ENCODE measurements at places on chromosomes 4 and X.

- no peak for ATAC-seq
Measured at GRCh38 chrX:132615391-132616131, 126.7 kb upstream of the MBNL3 start.

- ATAC-seq: no peak
Measured at GRCh38 chr4:74654230-74654681, 140.1 kb downstream of the BTC start.

DNA sequence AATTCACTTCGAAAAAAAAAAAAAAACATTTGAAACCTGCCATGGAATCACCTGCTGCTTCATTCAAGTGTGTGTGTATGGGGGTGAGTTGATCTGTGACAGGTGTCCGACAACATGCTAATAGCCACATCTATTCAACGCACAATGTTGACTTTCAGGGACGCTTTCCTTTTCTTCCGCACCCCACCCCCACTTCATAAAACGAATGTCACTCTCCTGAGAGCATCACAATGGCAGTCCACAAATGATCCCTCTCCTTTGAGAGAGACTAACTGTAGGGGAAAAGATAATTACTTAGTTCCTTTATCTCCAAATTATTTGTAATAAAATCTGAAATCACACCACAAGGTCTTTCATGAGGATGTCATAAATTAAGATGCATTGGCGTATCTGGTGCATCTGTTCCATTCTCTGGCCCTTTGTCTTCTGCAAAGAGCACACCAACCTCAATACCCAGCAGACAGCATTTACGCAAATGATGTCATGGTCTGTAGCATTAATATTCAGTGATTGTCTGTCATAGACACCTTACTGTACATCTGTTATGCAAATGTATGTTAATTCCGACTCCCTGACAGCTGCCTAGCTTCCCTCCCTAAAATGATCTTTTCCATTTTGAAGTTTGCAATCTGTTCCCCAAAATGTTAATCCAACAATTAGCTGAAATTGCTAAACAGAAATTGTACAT is 640.0 kb upstream of the BOD1L1 start:
- no peak for ATAC-seq

GRCh38 chr4:177718514-177718913 is 276.3 kb upstream of the AGA start:
- ATAC-seq: no peak

- ATAC-seq: no peak
Measured at GRCh38 chr4:165489786-165490185, 111.0 kb downstream of the CPE start.

GRCh38 chr4:107801766-107802211 is 22.9 kb upstream of the SGMS2 start:
- ATAC-seq: no peak

GRCh38 chr4:143381189-143382118 is 44.8 kb downstream of the GAB1 start:
- no peak for ATAC-seq

DNA sequence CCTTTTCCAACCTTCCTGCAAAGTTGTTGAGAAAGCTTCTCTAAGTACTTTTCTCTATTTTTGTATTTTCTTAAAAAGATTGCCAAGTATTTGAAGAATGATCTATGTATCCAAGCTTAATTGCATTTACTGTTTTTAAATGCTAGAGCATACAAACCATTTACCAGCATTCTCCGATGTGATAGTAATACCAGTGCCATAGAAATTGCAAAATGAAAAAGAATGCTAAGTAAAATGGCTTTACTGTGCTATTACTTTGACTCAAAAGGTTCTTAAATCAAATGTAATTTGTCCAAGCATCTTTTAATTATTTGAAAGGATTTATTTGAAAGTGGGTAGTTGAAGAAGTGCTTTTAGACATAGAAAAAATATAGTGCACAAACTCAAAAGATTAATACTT is 1183.2 kb downstream of the RAPGEF2 start:
- no peak for ATAC-seq

- ATAC-seq: no peak
Measured at GRCh38 chrX:13153796-13154195, 109.4 kb upstream of the FAM9C start.

DNA sequence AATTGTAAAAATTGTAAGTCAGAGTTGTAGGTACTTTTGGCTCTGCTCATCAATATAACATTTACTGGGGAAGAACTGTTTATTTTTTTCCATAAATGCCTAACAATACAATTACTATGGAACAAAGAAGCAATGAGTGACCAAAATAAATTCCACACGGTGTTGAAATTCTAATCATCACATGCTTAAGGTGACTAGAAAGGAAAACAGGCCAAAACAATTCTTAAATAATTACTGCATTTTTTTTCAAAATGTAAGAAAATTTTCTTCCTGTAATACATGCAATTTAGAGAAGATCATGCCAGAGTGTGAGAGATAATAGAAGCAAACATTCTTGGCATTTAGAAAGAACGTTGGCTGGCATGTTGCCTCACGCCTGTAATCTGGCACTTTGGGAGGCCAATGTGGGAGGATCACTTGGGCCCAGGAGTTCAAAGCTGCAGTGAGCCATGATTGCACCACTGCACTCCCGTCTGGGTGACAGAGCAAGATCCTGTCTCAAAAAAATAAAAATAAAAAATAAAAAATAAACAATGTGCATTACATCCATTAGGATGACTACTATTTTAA is 22.5 kb downstream of the C4orf46 start:
- ATAC-seq: no peak

GRCh38 chr4:2281575-2282343 is 19.9 kb upstream of the MXD4 start:
- peak; percentile 97 for ATAC-seq

- ATAC-seq: no peak
Measured at GRCh38 chr4:107757864-107758476, 37.9 kb upstream of the PAPSS1 start.

GRCh38 chr4:20444599-20445337 is 193.1 kb downstream of the SLIT2 start:
- ATAC-seq: no peak

DNA sequence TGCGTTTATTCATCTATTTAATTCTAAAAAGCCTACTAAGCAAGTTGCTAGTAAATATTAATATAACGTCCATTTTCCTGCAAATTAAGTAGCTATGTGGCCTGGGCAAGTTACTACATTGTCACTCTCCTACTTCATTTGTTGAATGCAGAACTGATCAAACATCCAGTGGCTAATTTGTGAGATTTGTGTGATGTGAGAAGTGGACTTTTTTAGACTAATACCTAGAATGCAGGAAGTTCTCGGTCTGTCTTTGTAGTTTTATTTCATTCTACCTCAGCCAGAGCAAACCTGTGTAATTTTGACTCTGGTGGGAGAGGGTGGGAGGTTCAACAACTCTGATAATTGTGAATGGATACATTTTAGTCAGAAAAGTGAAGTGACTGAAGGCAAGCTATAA is 840 bp downstream of the GUF1 start:
- ATAC-seq: peak; percentile 3

DNA sequence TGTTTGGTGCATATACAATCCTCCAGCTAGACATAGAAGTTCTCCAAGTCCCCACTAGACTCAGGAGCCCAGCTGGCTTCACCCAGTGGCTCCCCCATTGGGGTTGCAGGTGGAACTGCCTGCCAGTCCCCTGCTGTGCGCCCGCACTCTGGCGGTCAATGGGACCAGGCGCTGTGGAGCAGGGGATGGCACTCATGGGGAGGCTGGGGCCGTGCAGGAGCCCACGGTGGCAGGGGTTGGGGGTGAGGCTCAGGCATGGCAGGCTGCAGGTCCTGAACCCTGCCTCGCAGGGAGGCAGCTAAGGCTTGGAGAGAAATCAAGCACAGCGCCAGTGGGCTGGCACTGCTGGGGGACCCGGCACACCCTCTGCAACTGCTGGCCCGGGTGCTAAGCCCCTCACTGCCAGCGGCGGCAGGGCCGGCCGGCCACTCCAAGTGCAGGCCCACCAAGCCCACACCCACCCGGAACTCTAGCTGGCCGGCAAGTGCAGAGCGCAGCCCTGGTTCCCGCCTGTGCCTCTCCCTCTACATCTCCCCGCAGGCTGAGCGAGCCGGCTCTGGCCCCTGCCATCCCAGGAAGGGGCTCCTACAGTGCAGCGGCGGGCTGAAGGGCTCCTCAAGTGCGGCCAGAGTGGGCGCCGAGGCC is 12.7 kb upstream of the TMPRSS11D start:
- no peak for ATAC-seq

DNA sequence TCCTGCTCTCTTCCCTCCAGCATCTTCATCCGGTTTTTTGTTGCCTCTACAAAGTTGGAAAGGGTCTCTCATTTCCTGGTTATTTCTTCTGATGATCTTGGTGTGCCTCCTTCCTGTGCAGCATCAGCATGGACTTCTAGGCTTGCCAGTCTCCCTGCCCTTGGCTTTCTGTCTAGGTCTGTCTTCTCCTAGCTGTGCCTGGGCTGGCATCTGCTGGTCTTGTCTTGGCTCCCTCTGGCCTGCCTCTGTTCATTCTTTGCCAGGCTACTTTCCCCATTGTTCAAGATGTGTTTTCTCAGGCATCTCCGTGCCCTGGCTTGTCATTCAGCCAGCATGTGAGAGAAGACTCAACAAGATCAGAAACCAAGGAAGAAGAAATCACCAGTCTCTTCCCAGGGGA is 9.7 kb downstream of the ZNF275 start:
- no peak for ATAC-seq

- ATAC-seq: no peak
Measured at GRCh38 chr4:111519683-111520082, 625.6 kb upstream of the FAM241A start.

- no peak for ATAC-seq
Measured at GRCh38 chr4:76002176-76002575, 5.1 kb downstream of the CXCL9 start.

DNA sequence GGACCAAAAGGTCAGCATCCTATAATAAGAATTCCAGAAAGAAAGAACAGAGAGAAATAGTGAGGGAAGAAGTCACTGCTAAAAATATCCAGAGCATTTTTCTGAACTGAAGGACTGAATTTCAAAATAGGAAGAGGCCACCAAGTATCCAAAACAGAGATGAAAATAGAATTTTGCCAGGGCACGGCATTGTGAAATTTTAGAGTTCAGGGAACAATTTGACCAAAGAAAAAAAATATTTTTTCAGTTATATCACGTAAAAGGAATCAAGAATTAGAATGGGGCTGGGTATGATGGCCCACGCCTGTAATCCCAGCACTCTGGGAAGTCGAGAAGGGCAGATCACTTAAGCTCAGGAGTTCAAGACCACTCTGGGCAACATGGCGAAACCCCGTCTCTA is 65.4 kb downstream of the FGFBP1 start:
- ATAC-seq: no peak

DNA sequence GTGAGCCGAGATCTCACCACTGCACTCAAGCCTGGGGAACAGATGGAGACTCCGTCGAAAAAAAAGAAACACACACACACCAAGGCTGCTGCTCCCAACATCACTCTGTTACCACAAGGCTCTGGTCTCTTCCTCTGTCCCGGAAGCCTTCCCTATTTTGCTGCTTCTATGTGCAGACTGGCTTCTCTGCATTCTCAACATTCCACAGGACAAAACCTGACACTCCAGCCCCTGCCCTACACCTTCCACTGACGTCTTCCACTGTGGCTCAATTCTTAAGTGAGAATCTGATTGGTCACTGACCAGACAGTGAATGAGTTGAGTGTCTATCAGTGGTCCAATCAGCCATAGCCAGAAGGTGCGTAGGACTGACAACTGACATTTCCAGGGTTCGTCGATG is 5.9 kb downstream of the ODAPH start:
- ATAC-seq: no peak

DNA sequence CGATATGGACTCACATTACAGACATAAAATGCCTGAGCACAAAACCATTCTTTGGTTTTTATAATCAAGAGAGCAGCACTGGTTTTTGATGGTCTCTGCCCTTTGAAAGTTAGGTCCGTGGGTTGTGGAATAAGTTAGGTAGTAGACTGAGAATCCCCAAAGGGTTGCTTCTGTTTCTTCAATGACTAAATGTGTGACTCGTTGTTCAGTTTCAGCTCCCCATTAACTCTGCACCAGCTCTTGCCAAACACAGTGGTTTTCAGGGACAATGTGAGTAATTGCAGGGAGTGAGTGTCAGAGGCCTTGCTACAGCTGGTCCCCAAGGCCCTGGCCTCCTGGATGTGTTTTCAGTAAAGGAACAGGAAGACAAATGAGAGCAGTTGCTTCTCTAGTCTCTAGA is 24.8 kb downstream of the SMIM20 start:
- peak; percentile 84 for ATAC-seq

- no peak for ATAC-seq
Measured at GRCh38 chrX:39910651-39911050, 187.1 kb downstream of the BCOR start.

DNA sequence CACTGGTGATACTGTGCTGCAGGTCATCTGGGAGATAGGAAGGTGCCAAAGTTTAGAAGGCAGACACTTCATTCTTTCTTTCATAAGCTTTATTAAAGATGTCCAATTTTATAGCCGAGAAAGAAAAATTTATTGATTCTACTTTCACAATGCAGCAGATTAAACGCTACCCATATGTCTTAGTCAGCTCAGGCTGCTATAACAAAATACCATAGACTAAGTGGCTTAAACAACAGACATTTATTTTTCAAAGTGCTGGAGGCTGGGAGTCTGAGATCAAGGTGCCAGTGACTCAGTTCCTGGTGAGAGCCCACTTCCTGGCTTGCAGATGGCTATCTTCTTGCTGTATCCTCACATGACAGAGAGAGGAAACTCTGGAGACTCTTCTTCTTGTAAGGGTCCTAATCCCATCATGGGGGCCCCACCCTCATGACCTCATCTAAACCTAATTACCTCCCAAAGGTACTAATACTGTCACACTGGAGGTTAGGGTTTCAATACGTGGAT is 33.4 kb upstream of the KLHL34 start:
- ATAC-seq: no peak

- ATAC-seq: no peak
Measured at GRCh38 chr4:86944964-86945781, 10.4 kb downstream of the AFF1 start.

DNA sequence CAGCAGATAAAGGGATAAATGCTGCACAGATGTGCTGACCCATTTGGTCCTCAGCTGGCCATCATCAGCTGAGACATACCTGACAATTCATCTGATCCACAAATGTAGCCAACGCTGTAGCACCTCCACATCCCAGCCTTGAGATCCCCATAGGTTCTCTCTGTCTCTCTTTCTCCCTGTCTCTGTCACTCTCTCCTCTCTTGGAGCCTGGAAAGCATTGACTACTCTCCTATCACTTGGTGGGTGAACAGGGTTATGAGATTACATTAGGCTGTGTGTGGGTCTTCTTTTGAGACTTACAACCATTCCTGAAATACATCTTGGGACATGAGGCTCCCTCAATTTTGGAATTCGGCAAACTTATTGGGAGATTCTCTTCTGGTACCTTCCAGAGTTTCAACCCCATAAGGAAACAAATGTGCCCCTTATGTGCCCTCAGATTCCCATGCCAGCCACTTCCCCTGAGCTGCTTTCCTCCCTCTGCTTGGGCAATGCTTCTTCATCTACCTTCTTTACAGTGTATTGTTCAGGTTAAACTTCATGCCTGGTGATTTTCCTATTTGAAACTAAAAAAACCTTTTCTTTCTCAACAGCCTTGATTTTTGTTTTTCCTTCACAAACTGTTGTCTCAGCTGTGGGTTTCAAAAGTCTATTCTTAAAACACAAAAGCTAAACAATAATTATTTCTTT is 29.1 kb upstream of the FGF2 start:
- no peak for ATAC-seq

All from activated CD4-positive, CD25-positive, alpha-beta regulatory T cell treated with anti-CD3 and anti-CD28 coated beads, Interleukin-2, amount 50 U/mL, for 24 hours (primary cell).